ENCODE measurements at places on chromosomes 1 and 21.
A peak's percentile ranks its signal among the peaks of the same experiment; 100 is the strongest.

GRCh38 chr1:116506132-116507004 is 64.5 kb downstream of the CD58 start:
- DNase-seq: no peak

DNA sequence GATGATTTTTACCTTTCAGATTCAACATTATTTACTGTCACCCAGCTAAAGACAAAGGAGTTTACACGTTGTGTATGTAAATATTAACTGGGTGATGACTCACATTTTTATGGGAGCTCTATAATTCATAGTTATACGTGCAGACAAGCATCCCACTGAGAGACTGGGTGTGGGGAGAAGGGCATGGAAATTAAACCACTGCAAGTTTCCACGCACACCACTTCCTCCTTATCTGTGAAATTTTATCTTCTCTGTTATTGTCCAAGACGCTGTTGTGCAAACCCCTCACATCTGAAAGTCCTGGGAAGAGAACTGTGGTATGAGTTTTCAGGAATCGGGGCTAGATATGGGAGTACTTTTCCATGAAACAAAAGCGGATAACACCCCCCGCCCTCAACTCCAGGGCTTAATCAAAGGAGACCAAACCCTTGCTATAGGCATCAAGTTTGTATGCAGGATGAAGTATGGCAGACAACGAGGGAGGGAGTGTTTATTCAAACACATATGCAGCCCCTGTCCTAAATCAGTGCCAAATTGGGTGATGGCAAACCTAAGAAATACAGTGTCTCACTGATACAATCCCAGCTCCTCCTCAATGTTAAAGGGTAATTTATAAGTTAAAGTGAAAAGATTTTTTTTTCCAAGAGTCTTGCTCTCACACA is 23.3 kb upstream of the DPT start:
- no peak for DNase-seq

- DNase-seq: no peak
Measured at GRCh38 chr1:55774446-55774845, 559.3 kb upstream of the USP24 start.

DNA sequence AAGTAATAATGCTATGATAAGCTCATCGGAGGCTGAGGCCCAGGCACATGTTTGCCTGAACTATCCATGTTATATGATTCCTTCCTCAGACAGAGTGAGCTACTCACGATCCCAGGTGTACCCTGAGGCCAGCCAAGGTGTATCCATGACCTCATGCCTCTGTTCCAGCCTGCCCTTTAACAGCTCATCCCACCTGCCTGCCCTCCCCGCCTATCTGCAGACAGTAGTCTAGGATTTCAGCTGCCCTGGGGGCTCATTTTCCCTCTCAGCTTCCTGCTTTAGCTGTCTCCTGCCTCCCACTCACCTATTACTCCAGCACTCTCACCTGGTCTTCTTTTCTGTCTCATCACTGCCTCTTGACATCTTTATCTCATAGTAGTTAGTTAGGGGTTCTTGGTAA is 1.9 kb upstream of the IL24 start:
- DNase-seq: no peak

- no peak for DNase-seq
Measured at GRCh38 chr1:91742848-91743292, 143.1 kb downstream of the TGFBR3 start.

- no peak for DNase-seq
Measured at GRCh38 chr1:15936025-15936424, 39.9 kb downstream of the ZBTB17 start.

DNA sequence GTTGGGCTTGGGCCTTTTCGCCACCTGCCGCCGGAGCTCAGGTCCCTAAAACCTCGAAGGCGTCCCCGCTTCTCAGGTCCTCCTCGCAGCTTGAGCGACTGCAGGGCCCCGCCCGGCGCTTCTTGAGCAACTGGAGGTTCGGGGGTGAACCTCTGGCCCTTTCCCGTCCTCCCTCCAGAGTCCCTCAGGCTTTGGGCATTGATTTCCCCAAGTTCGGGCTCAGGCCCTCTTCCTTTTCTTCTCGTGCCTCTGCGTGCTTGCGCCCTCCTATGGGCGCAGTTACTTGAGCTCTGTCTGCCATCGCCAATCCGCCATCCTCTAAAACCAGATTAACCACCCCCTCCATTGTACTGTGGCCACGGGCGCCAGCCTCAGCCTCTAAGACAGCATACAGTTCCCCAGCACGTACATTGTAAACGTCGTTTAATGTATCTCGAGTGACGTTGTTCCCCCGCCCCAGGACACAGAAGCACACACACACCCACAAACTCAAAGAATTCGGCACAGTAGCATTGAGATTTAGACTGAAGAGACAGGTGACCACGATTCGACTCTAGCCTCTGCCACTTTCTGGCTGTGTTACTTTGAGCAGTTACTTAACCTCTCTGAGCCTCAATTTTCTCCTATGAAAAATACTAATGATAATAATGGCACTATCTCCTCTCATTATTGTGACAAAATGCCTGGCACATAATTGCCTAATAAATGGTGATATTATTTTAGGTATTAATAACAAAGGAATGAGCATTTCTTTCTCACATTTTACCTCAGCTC is 22.6 kb downstream of the BTG2 start:
- DNase-seq: peak; percentile 62

DNA sequence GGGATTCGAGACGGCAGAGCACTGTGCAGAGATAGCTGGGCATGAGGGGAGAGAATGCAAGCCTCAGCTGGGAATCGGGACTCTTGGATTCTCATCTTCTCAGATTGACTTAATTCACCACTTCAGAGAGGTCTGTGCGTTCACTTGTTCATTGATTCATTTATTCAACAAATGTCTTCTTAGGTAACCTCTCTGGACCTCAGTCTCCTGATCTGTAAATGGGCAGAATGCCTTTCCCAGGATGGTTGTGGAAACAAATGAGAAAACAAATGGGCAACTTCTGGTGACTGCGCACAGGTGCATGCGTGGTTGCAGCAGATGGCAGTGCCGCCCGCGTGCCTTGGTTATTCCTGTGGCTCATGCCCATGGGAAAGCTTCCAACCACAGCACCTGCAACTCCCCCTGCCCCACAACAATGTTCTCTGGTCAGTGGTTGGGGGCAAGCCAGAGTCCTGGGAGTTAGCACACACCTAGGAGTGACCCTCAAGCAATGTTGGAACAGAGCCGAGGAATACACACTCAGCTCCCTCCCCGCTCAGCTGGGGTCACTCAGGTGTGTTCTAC is 110.1 kb upstream of the RUNX3 start:
- no peak for DNase-seq

GRCh38 chr1:230235876-230236275 is 168.8 kb downstream of the GALNT2 start:
- no peak for DNase-seq

GRCh38 chr1:13892671-13893325 is 192.8 kb downstream of the PRDM2 start:
- DNase-seq: no peak

GRCh38 chr1:162416909-162417308 is 5.0 kb upstream of the SH2D1B start:
- DNase-seq: no peak

GRCh38 chr1:210568631-210569030 is 239.9 kb downstream of the HHAT start:
- no peak for DNase-seq

GRCh38 chr1:180842491-180843275 is 70.0 kb upstream of the KIAA1614 start:
- no peak for DNase-seq

DNA sequence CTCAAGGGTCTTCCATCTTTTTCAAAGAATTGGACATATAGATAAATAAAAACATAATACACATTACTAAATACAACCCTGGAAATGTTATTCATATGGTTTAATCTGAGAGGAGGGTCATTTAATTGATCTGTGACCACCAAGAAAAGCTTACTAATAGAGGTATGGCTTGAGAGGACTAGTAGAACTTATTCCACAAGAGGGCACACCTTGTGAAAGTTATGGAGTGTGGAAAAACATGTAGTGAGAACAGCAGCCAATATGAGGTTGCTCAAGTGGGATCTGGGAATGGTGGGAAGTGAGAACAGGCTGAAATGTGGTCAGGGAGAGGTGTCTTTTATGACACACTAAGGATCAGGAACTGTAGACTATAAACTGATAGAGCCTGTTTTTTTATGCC is 973.5 kb upstream of the B3GALT2 start:
- no peak for DNase-seq

- DNase-seq: no peak
Measured at GRCh38 chr1:150566589-150567340, 12.6 kb downstream of the MCL1 start.

DNA sequence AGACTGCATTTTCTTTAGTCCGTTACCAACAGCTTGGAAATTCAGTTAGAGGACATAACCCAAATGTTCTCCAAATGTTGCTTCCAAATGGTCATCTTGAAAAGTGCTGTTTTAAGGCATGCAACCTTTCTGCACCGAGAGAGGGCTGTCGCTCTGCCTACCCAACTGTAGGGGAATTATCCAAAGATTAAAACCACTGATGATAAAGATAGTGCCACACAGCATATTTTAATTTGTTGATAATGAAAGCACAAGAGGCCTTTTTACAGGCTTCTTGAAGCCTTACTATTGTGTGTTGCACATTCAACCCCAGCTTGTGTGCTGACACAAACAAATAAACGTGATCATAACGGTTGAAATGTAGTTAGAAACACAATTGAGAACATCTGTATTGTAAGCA is 121.5 kb downstream of the LMO4 start:
- DNase-seq: no peak

DNA sequence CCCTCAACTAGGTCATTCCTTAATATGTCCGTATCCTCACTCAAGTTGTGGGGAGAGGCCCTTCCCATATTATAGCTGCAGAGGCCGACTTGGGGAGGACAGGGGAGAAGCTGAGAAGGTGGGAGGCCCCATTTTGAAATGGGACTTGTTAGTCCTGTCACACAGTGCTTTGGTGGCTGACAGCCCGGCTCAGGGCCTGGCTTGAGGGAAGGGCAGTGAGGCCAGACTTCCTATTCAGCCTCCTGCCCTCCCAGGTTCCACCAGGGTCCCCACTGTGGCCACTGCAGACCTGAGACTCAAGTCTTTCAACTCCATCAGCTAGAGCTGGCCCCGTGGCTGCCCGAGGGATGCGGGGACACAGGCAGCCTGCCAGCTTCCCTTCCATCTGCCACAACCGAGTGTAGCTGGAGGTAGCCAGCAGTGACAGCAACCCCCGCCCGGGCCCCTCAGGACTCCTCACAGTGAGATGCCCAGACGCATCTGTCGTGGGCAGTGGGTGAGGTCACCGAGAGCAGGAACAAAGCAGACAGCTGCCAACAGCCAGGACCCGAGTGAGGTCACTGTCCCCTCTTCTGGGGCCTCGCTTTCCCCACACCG is 36.9 kb downstream of the SIM2 start:
- no peak for DNase-seq

DNA sequence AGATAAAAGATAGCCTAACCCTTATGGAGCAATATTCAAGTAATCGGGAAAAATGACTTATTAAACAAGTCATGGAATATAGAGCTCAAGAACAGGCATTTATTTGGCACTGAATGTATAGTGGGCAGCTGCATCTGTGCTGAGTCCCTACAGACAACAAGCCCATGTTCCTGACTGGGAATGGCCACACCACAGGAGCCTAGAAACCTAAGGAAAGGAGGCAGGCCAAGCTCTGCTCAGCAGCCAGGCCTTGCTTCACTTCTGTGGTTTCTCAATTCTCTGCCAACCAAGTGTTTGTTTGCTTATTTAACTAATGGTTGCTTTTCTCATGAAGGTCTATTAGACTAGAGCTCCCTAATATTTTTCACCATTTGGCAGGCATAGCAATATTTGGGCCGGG is 21.5 kb downstream of the AK2 start:
- no peak for DNase-seq

- DNase-seq: no peak
Measured at GRCh38 chr1:207363871-207364270, 42.4 kb downstream of the CD55 start.

DNA sequence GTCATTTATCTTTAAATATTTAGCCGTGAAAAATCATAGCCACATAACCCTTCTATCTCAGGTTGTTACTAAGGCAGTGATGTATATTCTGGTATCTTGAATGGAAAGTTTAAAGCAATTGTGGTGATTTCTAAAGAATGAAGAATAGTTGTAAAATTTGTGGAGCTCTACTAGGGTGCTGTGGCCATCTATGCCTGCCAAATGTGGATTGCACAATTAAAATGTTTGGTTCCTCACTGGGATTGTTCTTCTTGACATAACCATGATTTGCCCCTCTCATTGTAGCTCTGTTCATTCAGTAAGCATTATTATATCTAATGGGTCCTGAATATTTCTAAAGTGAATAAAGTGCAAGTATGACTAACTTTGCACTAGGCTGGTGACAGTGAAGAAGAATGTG is 50.1 kb downstream of the AK4 start:
- DNase-seq: no peak

- DNase-seq: no peak
Measured at GRCh38 chr1:190084552-190084951, 393.1 kb downstream of the BRINP3 start.

- no peak for DNase-seq
Measured at GRCh38 chr1:55310505-55310971, 95.4 kb upstream of the USP24 start.

DNA sequence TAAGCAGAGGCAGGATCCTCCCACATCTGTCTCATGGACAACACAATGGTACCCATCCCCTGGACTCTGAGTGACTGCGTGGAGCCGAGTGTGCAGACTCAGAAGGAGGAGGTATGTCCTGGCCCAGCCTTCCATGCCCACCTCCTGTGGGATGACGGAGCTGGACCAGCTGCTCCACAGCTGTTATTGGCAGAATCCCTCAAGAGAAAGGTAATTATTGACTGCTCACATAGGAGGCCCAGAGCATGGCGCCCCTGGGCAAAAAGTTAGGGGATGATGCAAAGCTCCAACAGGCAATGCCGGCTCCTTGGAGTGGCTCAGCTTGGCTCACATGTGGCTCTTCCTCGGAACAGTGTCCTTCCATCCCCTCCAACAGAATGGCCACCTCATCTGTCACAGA is 12.2 kb upstream of the ACTRT2 start:
- no peak for DNase-seq

- DNase-seq: no peak
Measured at GRCh38 chr1:207006083-207006482, 26.5 kb downstream of the C1orf116 start.

DNA sequence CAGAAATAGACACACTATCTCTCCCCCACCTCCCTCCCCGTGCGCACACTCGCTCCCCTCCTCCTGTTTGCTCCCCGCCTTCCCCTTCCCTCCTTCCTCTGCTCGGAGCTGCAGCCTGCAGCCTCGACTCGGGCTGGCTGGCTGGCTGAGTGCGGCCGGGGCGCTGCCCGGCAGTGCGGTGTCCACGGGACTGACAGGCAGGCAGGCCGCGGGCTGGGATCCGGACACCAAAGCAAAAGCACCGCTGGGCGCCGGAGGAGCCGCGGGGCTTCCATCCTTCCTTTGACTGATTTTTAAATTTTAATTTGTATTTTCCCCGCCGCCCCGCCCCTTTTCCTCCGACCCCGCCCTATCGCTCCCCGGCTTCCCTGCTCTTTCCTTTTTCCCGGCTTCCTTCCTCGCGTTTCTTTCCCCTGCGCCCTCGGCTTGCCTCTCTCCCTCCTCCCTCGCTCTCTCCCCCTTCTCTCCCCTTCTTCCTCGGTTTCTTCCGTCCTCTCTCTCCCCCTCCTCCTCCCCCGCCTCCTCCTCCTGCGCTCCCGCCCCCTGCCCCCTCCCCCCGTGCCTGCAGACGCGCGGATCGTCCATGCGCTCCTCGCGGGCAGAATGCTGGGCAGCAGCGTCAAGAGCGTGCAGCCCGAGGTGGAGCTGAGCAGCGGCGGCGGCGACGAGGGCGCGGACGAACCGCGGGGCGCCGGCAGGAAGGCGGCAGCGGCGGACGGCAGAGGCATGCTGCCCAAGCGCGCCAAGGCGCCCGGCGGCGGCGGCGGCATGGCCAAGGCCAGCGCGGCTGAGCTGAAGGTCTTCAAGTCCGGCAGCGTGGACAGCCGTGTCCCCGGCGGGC is 109.4 kb downstream of the NAV1 start:
- DNase-seq: no peak

All from activated naive CD4-positive, alpha-beta T cell treated with anti-CD3 and anti-CD28 coated beads, Interleukin-2, amount 50 U/mL, for 16 hours (primary cell).